ENCODE measurements at places on chromosomes 2 and 18. TPM values are rescaled to one million over a fixed set of nuclear protein-coding genes. Genes with fewer than 3 reads are reported as not detected.

Gene LIMS3
- total RNA-seq = 3.6 TPM

Gene CMPK2
- 3.5 TPM for total RNA-seq

Gene TTC27
- 20.9 TPM for total RNA-seq

Gene ANKRD30B
- total RNA-seq = not detected

Gene AOX1
- total RNA-seq = not detected

Gene NLRC4
- 0.11 TPM for total RNA-seq

Gene ATP6V1C2
- not detected for total RNA-seq

Data from CD4-positive, alpha-beta memory T cell (primary cell).